ENCODE measurements at places on chromosomes 5 and 9.

DNA sequence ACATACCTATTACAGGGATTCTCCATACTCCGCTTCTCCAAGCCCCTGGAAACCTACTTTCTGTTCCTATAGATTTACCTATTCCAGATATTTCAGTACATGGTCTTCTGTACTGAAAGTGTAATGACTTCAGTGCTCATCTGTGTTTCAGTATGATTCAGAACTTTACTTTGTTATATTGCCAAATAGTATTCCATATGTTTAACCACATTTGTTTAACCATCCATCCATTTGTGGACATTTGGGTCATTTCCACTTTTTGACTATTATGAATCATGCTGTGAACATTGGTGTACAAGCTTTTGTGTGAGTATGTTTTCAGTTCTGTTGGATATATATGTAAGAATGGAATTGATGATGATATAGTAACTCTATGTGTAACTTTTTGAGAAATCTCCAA is 188.9 kb downstream of the PDZD2 start:
- DNase-seq: no peak

DNA sequence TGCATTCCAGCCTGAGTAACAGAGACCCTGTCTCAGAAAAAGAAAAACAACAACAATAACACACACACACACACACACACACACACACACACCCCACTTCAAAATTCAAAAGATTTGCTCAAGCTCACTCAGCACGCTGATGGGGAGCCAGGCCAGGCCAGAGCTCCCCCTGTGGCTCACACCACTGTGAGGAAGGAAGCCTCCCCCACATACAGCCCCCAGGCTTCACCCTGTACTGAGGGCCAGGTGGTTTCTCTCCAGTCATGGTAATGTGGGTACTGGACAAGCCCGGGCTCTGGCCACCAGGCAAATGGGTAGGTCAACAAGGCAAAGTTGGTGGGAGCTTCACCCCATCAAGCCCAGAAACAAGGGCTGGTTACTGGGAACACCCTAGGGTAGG is 19.0 kb downstream of the ATOX1 start:
- peak; percentile 53 for DNase-seq

DNA sequence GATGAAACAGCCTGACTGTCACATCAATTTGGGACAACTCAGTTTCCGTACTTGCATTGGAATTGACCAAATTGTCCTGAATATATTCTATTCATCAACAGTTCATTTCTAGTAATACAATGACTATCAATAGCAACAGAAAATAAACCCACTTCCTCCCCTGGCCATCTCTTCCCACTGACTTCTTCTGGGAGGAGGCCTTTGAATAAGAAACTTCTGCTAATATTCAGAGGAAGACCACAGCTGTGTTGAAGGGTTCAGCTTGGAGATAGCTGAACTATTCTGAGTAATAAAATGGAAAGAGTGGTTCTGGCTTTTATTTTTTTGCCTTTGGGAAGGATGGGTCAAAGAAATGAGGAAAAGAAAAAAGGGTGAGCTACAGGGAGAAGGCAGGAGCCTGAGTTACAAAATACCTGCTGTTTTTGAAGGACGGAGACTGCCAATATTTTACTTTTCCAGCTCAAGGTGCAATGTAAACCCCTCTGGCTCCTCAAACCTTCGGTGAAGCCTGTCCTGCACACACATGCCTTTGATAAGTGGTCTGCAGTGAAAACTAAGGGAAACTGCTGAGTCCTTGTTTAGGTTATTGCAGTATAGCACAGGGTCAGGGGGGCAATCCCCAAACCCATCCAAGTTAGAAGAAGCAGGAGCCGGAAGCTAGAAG is 29.9 kb downstream of the FYB1 start:
- no peak for DNase-seq

- DNase-seq: peak; percentile 16
Measured at GRCh38 chr5:63563008-63563917, 399.0 kb downstream of the HTR1A start.

GRCh38 chr5:152883066-152883775 is 478.1 kb upstream of the NMUR2 start:
- no peak for DNase-seq

- peak; percentile 64 for DNase-seq
Measured at GRCh38 chr5:174529925-174530681, 194.3 kb upstream of the MSX2 start.

- DNase-seq: no peak
Measured at GRCh38 chr5:173742432-173742816, 126.0 kb upstream of the BOD1 start.

Data from M059J (cell line).